Stimulated activated CD4-positive, alpha-beta T cell treated with anti-CD3 and anti-CD28 coated beads, Interleukin-1b, Interleukin-23, amount 100 ng/mL, for 1 hour (primary cell): ENCODE measurements at places on chromosomes 4 and X.

DNA sequence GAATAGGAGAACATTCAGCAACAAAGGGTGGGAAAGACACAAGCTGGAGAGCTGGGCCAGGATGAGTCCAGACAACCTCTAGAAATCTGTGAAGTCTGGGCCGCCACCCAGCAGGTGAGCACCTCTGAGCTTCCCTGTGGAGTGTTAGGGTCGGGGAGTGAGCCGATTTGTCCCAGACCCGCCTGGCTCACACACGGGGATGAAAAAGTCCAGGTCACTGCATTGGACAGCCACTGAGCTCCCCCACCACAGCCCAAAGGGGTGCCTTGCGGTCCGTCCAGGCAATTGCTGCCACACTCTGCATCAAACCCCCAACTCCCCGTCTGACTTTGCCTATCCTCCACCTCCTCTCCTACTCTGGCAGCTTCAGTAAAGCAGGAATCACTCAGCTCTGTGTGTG, 38.7 kb downstream of the NHSL2 start:
- no peak for DNase-seq

DNA sequence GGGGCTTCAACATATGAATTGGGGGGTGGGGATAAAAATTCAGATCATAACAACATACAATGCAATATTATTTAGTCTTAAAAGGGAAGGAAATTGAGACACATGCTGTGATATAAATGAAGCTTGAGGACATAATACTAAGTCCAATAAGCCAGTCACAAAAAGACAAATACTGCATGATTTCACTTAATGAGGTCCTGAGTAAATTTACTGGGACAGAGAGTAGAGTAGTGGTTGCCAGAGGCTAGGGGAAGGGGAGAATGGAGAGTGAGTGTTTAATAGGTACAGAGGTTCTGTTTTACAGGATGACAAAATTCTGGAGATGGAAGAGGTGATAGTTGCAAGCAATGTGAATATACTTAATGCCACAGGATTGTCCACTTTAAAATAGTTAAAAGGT, 89.2 kb upstream of the RAPGEF2 start:
- DNase-seq: no peak

- DNase-seq: no peak
These were observed 2.3 kb downstream of the S100P start for GRCh38 chr4:6695660-6696610.

GRCh38 chr4:168710353-168710946, 213.6 kb downstream of the PALLD start:
- DNase-seq: no peak

- no peak for DNase-seq
These were observed 109.2 kb upstream of the EDNRA start for GRCh38 chr4:147371661-147372060.

- no peak for DNase-seq
These were observed 22.1 kb downstream of the ANAPC10 start for GRCh38 chr4:145075742-145076468.

DNA sequence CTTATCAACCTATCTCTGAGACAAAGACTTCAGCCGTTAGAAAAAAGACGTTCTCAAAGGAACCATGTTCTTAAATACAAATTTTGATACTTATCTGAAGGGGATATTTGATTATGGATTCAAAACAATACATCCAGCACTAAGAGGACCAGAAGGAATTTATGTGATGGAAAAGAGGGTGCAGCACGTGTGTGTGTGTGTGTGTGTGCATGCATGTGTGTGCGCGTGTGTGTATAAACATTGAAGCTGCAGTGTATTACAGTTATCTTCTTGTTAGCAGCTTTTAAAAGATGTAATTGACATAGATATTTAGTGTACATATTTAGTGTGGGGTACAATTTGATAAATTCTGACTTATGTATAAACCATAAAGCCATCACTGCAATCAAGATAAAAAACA, 44.9 kb downstream of the ANK2 start:
- no peak for DNase-seq

GRCh38 chr4:13543032-13543838, 1.1 kb downstream of the NKX3-2 start:
- no peak for DNase-seq

DNA sequence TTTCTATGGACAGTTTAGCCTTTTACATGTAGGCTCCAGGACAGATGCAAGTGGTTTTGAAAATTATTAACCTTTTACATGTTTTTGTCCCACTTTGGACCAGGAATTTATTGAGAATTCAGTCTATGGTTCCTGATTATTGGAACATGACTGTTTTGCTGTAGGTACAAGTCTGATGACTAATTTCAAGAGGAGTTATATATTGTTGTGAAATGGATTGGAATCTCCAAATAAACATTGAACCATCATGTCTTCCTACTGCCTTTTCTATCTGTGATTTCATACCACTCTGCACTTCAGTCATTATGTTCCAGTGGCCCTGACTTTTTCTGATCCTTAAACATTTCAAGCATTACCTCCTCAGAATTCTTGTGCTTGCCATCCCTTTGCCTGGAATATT, 35.9 kb downstream of the TBC1D19 start:
- no peak for DNase-seq

- no peak for DNase-seq
These were observed 66.7 kb downstream of the JADE1 start for GRCh38 chr4:128876200-128876599.

DNA sequence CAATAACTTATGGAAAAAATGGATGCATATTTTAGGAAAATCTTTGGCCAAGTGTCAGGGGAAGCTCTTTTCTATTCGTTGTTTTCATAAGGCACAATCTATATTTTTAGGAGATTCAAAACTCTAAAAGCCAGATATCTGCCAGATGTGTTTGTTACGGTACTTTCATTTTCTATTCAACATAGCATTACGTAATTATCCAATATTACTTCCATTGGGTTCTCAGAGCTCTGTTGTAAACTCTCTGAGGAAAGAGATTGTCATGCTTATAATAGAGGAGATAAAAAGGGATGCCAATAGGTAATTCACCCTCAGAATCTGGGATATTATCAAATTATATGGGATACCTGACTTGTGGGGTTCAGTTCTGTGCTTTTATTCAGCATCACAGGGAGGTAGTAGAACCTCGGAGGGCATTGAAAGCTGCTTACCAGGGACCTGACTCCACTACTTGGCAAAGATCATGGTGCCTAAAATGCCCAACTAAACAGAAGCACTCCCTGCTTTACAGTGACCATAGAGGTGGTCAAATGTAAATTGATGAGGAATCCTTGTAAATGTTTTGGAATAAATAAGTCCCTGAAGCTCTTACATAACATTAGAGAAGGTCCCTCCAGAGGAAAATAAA, 32.9 kb upstream of the GC start:
- DNase-seq: no peak

- DNase-seq: no peak
These were observed 149.1 kb downstream of the PAPSS1 start for GRCh38 chr4:107570952-107571351.

GRCh38 chr4:38820329-38821061, 15.9 kb upstream of the TLR1 start:
- DNase-seq: no peak

DNA sequence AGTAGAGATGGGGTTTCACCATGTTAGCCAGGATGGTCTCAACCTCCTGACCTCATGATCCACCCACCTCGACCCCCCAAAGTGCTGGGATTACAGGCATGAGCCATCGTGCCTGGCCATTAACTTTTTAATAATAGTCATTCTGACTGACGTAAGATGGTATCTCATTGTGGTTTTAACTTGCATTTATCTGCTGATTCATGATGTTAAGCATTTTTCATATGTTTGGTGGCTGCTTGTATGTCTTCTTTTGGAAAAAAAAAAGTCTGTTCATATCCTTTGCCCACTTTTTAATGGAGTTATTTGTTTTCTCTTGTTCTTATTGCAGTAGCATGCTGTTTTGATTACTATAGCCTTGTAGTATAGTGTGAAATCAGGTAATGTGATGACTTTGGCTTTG, 45.8 kb downstream of the ANXA10 start:
- DNase-seq: no peak

- no peak for DNase-seq
These were observed 8.2 kb downstream of the ATP11C start for GRCh38 chrX:139924696-139925095.

DNA sequence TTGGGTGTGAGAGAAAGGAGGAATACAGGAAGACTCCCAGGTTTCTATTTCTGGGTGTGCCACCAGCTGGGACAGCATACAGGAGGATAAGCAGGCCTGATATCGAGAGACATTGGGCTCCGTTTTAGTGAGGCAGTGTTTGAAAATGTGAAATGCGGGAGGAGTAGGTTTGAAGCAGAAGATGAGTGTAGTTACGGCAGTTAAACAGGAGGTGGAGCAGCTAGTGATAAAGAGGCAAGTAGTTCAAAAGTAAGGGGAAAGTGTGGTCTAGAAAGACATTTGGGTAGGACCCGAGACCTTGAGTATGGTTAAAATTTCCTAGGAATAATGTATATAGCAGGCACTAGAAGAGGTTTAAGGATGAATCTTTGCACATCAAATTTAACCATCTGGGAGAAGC, 42.4 kb downstream of the DCUN1D4 start:
- DNase-seq: no peak

GRCh38 chr4:12545812-12546211, 938.3 kb downstream of the RAB28 start:
- no peak for DNase-seq

GRCh38 chr4:8370835-8371595, 69.5 kb downstream of the ACOX3 start:
- DNase-seq: no peak

- no peak for DNase-seq
These were observed 17.5 kb downstream of the PRSS12 start for GRCh38 chr4:118335324-118335723.

DNA sequence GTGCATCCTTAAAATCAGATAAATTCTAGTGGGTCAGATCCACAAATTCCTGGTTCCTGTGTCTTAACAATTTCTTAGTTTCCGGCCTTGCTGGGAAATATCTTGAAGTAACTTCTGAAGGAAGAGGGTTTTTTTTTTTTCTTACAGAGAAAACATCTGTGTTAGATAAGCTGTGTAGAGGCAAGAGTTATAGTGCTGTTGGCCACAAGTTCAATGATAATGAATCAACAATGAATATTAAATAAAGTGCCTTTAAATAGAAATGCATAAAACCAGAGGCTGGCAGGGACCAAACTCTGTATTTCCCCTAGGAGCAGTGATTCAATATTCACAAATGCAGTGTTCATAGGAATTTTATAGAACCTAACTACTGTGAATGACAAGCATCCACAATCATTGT, 711.9 kb upstream of the ATOH1 start:
- no peak for DNase-seq

GRCh38 chr4:48653217-48654014, 126.7 kb downstream of the FRYL start:
- DNase-seq: no peak

DNA sequence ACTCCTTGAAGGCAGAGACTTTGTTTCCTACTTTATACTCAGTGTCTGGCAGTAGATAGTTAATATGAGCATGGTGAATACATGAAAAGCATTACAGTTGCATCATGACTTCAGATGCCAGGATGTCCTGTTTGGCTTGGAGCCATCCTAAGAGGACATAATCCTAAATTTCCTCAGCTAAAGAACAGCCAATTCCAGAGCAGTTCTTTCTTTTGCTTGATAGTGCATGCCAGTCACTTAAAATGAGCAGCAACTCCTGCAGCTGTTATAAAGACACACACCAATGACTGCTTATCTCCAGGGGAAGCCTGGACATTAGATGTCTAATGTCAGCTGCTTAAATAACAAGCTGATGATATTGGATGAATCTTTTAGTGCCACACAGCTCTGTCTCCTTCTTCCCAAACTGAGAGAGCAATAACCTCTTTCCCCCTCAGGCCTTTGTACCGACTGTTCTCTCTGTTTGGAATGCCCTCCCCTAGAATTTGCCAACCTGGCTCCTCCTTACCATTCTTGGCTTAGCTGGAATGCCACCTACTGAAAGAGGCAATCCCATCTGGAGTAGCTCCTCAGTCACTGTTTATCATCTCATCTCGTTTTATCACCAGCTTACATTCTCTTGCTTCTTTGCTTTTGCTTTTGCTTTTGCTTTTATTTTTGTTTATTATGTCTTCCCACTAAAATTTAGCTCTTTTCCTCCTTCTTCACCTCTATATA, 100.8 kb upstream of the USP38 start:
- no peak for DNase-seq

- no peak for DNase-seq
These were observed 16.9 kb downstream of the CD99 start for GRCh38 chrX:2708021-2708420.

GRCh38 chr4:94519925-94520789, 68.4 kb downstream of the PDLIM5 start:
- no peak for DNase-seq

DNA sequence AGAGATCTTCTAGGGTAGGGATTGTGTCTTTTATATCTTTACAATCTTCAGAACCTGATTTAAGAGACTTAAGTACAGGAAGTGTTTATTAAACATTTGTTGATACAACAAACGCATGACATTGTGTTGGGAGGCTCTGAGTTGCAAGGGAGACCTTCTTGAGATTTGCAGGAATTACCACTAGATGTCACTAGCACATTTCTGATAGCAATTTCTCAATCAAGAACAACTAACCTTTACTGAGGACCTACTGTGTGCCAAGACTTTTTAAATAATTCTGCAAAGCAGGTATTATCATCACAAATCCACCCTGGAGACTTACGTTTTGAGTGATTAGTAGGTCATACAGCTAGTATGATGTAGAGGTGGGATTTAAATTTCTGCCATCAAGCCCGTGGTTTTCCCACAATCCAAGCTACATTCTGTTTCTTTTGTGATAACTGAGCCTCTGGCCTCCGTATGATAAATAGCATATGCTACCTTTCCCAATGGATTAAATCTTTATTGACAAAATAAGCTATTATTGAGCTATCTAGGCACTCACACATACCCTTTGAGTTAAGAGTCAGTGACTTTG, 986.0 kb downstream of the CCSER1 start:
- DNase-seq: no peak

- DNase-seq: no peak
These were observed 211.3 kb upstream of the RPS6KA3 start for GRCh38 chrX:20477836-20478524.

DNA sequence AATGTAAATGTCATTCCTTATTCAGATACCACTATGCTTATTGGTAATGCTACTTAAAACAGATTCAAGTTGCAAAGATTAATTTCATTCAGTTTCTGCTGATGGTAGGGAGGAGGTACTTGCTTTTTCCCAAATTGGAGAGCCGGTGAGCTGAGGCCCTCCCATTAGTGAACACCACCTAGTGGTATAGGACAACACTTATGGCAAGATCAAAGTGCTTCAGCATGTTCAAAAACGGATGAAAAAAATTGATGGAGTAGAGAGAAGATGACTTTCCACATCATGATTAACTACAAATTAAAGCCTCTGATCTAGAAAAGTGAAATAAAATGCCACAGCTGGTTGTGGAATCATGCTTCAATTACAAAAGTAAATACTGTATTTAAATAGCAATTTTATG, 112.9 kb downstream of the MBNL3 start:
- no peak for DNase-seq

DNA sequence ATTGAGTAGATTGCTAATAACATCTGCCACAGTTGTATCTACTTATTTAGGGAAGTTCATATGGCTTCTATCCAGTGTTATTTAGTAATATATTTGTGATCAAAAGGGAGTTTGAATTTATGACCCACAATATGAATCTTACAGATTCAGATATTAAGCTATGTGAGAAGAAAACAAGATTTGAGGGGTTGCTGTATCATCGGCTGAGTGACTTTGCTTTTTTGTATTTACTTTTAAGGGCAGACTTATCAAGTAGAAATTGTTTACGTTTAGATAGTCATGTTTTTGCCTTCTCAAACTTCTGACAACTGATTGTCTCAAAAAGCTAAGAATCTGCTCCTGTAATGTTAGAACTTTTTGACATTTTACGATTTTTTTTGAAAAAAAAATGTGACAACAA, 17.2 kb upstream of the DCK start:
- DNase-seq: no peak
